ENCODE measurements at places on chromosomes 6 and 20.

DNA sequence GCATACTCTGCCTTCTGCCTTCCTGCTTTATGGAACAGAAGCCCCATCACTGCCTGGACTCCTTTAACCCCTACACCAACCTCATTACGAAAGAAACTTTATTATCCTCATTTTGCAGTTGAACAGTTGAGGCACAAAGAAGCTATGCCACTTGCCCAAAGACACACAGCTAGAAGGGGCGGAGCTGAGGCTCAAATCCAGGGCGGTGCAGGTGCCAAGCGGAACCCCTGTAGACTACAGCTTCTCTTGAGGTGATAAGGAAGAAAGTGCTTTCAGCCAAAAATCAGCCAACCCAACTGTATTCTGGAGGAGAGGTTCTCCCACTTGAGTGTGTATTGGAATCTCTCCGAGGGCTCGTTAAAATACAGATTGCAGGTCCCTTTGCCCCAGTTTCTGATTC lies 90.5 kb downstream of the PRND start:
- peak; percentile 29 for DNase-seq

GRCh38 chr6:69732640-69733039 lies 64.2 kb downstream of the LMBRD1 start:
- peak; percentile 35 for DNase-seq

GRCh38 chr6:161152907-161153662 lies 120.8 kb downstream of the AGPAT4 start:
- no peak for DNase-seq

DNA sequence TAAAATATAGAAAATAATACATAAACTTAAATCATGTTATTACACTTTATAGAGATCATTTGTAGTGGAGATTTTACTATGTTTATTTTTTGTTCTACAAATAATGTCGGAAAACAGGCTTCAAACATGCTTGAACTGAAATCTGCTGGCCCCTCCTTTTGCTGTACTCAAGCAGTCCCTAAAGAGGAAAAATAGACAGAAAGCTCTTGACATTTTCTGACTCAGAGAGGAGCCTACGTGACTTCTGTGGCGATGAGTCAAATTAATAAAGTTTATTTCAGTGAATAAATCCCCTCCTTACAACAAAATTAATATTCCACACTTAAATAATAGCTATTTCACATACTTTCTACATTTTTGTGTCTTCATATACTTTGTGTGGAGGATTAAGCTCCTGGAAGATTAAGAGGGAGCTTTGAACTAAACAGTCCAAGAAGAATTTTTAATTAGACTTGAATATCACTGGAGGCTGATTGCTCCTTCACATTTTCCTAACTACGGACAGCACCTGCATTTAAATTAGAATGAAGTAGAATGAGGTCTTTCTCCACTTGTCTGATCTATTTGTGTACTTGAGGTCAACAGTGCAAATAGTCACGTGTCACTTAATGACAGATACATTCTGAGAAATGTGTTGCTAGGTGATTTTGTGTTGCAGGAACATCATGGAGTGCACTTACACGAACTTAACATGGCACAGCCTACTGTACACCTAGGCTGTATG lies 1.7 kb upstream of the TREM1 start:
- no peak for DNase-seq

DNA sequence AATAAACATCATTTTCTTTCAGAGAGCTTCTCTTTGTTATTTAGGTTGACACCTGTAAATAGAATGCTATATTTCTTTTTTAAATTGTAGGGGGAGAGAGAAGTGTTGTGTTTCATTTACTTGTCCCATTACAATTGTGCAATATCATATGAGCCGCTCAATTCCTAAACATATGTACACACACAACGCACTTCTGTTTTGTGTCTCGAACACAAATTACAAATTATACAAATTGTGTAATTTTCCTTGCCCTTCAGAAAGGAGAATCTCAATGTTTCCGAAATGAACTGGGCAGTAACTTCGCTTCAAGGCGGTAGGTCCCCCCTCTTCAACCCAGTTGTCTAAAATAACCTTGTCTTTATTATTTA lies 2.6 kb upstream of the ABT1 start:
- no peak for DNase-seq

GRCh38 chr6:1603708-1604107 lies 6.0 kb upstream of the FOXC1 start:
- DNase-seq, result no peak

DNA sequence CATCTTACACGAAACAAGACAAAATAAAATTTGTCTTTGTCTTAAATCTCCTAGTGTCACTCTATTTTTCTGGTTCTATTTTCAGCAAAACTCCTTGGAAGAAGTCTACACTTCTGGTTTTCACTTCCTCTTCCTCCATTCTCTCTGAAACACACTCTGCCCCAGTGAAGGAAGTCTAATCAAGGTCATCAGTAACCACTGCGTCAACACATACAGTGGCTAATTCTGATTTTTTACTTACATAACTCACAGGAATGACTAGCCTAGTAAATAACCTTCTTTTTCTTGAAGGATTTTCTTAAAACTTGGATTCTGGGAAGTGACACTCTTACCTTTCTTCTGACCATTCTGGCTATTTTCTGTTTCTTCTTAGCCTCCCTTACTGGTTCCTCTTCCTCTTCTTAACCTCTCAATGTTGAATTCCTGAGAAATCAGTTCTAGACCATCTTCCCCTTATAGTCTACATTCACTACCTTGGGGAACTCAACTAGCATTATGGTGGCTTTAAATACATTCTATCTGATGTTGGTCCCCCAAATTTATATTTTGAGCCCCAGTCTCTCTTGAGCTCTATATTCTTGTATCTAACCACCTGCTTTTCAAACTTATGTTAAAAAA lies 37.5 kb downstream of the AIG1 start:
- DNase-seq, result peak; percentile 17

- no peak for DNase-seq
These were observed 52.6 kb upstream of the PRELID3B start for GRCh38 chr20:59095140-59095539.

GRCh38 chr20:45957021-45957941 lies 14.7 kb downstream of the ZNF335 start:
- no peak for DNase-seq

DNA sequence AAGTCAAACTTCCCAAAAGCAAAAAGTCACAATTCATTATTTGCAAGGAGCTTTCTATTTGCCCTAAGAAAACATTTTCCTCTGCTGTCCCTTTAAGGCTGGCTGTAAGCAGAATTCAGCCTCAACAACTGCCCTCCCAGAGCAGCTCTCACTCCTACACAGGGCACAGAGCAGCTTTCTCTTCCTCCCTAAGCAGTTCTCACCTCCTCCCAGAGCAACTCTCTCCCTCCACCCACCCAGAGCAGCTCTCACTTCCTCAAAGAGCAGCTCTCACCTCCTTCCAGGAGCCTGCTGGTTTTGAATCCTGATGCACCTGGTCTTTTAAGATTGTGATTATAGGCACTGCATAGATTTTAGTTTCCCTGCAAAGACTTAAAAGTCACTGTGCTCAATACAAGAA lies 120.6 kb upstream of the TMEM181 start:
- no peak for DNase-seq

DNA sequence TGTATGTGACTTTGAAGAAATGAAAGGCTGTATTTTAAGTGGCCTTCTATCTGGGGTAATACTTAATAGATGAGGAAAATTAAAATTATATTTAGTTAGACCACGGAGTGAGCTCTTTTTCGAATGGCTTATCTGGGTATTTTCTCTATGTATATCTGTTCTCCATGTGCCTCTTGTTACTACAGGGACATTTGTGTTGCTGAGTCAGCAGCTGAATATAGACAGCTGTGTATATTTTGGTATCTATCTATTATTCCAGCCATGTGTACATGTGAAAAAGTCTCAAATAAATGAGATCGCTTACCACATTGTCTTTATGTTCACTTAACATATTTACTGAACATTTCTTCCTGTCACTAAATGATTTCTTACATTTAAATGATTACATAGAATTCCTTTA lies 57.2 kb downstream of the TMEM200A start:
- DNase-seq, result no peak

DNA sequence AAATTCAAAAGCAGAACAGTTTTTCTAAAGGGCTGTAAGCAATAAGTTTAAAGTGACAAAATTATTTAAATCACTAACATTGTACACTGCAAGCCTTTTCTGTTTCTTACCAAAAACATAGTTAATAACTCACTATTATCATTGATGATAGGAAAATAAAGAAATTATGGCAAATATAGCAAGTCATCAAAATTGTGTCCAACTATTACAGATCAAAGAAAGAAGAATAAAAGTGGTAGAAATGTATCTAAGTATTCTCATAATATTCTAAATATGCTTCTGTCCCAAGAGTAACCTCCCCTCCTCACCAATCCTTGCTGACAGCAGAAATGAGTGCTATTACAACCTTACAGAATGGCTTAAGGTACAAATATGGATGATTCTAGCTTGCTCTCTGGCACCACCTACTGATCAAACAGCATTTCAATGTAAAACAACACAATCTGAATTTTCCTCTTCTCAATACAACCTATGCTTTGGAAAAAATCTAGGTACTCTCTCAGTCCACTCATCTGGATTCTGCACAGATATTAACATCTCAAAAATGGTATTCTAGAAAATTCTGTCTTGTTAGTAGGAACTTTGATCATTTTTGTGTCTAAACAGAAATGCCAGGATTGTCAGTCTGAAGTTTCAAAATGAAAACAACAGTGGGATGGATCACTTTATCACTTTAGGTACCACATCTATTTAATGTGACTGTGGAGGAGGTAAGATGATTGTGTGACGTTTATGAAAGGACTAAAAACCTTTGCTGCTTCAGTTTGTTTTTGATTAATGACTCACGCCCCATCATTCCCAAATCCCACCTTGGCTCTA lies 40.9 kb downstream of the ZFP64 start:
- DNase-seq, result peak; percentile 48

DNA sequence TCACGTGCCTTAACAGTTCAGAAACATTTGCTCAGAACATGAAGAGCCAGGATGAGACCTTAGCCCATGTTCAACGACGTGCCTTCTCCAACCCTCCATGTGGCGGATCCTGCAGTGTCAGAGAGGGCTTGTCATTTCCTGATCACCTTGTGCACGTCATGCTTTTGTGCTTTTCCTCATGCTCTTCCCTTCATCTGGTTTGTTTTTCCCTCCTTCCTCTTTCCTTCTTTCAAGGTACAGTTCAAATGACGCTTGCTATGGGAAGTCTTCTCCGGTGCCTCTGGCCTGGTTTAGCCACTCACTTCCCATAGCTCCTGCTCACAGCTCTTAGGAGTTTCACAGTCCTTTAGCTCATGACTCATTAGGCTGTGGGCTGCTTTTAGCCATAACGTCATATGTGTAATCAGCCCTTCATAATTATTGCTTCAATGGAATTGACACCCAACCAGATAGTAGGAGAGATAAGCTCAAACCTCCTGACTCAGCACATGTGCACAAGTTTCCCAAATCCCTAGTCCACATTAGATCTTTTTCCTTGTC lies 102.7 kb upstream of the CNKSR3 start:
- no peak for DNase-seq

- DNase-seq, result no peak
These were observed 25.0 kb upstream of the MRPS18A start for GRCh38 chr6:43712579-43712978.

GRCh38 chr6:11413728-11414127 lies 123.8 kb upstream of the TMEM170B start:
- peak; percentile 50 for DNase-seq

DNA sequence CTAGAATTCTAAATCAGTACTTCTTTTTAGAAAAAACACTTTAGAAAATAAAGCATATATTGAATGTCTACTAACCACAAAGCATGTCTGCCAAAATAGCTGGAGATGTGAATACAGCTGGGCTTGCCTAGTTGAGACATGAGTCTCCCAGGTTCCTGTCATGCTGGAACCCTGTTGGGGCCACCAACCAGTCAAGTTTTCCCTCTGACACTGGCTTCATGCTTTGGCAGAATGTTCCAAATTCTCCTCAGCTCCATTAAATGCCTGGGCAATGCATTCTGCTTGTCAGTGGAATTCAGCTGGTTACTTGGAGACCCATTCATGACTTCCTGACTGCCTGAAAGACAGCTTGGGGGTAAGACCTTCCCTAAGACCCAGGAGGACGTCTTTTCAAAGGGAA lies 87.2 kb downstream of the PRND start:
- DNase-seq, result no peak

DNA sequence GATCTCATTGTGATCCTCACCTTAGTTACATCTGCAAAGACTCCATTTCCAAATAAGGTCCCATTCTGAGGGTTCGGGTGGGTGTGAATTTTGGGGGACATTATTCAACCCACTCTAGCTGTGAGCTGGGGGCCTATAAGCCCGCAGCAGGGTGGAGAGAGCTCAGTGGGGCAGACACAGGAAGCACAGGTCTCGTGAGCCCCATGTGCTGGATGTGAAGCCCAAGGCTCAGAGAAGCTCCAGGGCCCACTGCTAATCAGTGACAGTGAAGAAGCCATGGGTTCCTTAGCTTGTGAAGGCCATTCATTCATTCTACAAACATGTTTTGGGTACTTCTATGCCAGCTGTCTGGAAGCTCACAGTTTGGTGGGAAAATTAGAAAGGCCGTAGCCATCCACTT lies 47.5 kb downstream of the CHMP4B start:
- no peak for DNase-seq

GRCh38 chr6:34142061-34142998 lies 3.6 kb downstream of the GRM4 start:
- DNase-seq, result no peak

- DNase-seq, result peak; percentile 10
These were observed 319.7 kb upstream of the TCF21 start for GRCh38 chr6:133568970-133569889.

GRCh38 chr20:23889775-23890187 lies 10.2 kb upstream of the CST5 start:
- peak; percentile 69 for DNase-seq

GRCh38 chr6:136525586-136526195 lies 24.5 kb downstream of the MAP7 start:
- DNase-seq, result no peak

DNA sequence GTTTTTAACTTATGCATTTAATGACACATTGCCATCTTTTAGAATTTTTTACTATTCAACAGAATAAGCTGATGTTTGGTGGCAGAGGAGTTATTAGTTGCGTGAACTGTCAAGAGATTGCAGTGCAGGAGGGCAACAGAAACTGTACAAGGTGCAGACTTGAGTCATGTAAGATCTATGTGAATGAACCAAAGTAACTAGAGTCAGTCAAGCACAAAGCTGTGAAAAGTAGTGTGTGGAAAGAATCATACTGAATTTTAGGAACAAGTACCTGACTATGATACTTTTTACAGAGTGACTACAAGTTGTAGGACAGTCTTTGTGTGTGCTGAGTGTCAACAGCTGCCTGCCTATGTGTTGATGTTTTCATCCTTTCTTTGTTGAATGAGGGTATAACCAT lies 2.7 kb upstream of the C6orf163 start:
- no peak for DNase-seq

GRCh38 chr6:5004373-5005037 lies 668 bp upstream of the RPP40 start:
- no peak for DNase-seq

DNA sequence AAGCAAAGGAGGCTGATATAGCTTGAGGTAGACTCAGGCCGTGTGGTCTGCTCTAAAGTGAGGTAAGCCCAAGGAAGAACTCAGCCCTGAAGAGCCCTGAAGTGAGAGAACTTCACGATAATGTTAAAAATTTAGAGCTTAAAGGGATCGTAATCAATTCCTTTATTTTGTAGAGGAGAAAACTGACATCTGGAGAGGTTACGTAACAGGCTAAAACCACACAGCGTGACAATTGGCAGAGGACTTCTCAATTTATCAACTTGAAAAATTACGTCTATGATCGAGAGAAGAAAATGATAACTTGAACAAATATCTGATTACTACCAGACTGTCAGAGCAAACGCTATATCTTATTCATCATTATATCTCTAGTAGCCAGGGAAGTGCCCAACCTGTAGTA lies 121.8 kb upstream of the FOXO3 start:
- no peak for DNase-seq

Data from CD4-positive, alpha-beta T cell treated with Interleukin-2 at 100 ng/mL for 4 hours (primary cell).